ENCODE measurements at places on chromosomes 7 and 10.

DNA sequence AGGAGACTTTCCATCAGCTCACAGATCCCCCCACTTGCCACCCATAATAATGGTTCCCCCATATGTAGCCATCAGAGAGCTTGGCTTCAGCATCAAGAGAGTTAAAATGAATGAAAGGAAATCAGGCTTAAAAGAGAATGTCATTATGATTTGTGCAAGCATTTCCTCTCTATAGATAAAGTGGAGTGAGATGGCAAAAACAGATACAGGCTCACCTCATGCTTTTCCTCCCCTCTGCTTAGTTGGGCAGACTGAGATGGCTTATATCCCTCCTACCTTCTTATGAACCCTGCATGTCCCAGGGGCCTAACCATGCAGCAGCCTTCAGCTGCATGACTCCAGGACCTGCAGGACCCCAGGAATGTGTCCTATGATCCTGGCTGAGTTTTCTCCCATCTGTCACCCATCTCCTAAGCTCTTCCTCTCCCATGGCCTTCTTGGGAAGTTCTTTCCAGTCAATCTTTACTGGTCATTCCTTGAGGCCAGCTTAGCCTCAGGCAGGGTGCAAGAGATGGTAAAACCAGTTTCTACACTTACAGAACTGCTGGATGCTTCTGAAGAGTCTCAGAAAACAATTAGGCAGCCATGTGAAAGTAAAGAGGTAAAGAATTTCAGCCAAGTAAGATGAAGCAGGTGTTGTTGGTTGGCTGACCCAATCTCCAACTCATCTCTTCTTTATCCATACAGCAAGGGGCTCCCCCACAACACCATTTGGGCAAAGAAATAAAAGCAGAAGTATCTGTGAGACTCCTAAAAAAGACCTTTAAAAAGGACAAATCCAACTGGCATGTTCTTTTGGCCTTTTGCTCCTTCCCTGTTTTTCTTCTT, 159.7 kb downstream of the RTKN2 start:
- DNase-seq, result no peak

DNA sequence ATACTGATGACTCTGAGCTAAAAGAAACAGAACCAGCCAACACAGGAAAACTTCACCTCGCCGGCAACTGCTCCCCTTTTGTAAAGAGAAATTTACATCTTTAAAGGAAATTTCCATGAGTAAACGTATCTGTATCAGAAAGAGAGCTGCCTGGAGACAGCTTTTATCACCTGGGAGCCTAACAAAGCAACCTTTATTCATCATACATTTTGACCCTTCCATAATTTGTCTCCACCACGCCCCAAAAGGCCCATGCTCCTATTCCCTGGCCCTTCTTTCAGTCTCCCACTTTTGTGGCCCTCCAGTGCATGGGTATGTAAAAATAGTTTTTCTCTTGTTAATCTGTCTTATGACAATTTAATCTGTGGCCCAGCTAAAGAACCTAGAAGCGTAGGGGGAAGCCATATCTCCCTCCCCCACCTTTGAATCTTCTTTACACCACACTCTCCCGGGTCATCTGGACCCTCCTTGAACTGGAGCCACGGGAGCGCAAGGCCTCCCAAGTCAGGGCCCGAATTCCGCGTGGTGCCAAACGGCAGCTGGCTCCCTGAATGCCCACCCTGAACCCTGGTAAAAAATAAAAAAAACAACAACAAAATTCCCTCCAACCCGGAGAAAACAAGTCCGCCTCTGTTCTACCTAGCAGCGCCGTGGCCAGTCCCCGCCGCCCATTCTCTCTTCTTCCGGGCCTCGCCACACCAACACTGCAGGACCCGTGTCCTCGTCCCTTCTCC, 15.4 kb upstream of the FKBP9 start:
- DNase-seq, result no peak

DNA sequence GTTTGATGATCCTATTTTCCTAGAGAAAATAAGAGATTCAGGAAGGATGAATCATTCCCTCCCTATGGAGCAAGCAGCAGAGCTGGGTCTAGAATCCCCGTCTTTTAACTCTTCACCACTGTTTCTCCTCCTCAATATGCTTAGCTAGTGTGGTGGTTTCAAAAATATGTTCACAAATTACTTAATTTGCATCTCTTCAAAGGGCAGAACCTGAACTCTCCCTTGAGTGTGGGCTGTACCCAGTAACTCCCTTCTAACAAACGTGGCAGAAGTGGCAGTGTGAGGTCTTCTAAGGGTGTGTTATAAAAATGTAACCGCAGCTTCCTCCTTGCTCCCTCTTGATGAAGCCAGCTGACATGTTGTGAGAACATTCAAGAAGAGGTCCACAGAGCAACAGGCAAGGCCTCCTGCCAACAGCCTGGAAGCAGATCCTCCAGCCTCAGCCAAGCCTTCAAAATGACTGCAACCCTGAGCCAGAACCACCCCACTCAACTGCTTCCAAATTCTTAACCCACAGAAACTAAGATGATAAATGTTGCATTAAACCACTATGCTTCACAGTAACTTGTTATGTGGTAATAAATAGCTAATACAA, 36.6 kb downstream of the SRPK2 start:
- peak; percentile 21 for DNase-seq

DNA sequence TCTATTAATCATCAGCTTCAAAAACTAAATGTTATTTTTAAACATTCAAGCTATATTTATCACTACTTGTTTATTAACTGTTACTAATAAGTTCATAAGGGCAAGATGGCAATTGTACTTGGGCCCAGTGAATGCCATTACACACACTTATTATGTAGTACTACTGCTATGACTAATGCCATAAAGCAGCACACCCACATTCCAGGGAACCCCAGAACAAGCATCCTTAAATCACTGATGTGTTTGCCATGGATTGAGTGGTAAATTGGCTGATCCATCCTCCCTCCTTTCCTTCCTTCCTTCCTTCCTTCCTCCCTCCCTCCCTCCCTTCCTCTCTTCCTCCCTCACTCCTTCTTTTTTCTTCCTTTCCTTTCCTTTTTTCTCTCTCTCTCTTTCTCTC, 37.4 kb upstream of the RSU1 start:
- DNase-seq, result no peak

- no peak for DNase-seq
Measured at GRCh38 chr7:136228171-136228570, 251.0 kb upstream of the MTPN start.

- no peak for DNase-seq
Measured at GRCh38 chr10:4566011-4566410, 260.0 kb upstream of the AKR1E2 start.

DNA sequence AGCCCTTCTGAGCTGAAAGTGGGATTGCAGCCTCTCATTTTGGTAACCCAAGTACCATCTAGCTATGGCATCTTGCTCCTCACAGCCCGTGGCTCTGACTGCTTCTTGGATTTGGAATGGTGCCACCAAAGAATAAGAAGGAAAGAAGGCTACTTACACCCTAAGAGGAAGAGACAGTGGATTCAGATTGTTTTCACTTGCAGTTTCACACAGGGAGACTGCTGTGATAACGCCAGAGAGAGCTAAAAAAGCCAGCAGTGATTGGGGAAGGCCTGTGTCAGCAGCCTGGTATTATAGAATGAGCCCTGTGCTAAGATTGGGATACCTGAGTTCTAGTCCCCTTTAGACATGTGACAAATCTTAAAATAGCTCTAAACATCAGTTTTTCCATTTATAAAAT, 3.6 kb upstream of the LRRC4 start:
- no peak for DNase-seq

- no peak for DNase-seq
Measured at GRCh38 chr7:113083132-113083815, 3.4 kb downstream of the GPR85 start.

DNA sequence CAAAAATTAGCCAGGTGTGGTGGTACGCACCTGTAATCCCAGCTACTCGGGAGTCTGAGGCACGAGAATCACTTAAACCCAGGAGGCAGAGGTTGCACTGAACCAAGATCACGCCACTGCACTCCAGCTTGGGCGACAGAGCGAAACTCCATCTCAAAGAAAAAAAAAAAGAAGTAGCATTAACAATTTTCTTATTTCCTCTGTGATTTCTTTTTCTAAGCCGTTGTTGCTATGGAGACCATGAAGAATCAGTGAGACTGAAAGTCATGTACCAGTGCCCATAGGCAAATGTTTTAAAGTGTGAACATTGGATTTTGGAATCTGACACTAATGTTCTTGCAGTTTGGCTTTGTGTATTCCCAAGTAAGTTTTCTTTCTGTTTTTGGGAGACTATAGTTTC, 18.4 kb upstream of the MAP3K8 start:
- DNase-seq, result no peak

DNA sequence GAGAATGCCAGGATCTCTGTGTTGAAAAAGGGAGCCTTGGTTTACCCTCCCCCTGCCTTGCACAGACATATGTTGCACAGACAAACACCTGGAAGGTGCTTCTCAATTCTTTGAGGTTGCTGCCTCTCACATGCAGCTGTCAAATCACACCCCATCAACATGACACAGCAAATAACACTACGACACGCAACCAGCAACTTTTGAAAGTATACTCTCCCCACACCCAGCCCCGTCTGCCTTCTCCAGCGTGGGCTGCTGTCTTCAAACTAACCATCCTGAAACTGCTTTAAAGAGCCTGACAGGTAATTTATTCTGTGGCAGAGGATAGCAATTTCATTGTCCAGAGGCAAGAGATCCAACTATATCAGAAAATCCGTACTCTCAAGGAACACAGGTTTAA, 136.1 kb downstream of the PLXNA4 start:
- DNase-seq, result no peak

DNA sequence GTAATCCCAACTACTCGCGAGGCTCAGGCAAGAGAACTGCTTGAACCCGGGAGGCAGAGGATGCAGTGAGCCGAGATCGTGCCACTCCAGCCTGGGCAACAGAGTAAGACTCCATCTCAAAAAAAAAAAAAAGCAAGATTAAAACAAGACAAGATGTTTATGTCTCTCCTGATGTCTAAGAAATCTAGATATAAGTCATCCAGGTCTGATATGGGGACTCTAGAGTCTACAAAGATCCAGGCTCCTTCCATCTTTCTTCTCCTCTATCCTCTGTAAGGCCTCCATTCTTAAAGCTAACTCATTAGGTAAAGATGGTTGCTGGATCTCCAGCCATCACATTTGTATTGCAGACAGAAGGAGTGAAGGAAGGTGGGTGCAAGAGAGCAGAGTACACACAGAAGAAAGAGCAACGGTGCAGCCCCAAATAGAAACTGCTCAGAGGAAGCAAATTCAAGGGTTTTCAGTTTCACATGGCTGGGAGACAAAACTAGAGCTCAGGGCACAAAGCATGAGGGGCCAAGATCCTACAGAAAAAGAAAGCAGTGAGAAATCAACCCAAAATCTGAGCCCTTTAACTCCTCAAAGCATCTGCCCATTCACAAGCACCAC, 57.6 kb downstream of the USP6NL start:
- no peak for DNase-seq

DNA sequence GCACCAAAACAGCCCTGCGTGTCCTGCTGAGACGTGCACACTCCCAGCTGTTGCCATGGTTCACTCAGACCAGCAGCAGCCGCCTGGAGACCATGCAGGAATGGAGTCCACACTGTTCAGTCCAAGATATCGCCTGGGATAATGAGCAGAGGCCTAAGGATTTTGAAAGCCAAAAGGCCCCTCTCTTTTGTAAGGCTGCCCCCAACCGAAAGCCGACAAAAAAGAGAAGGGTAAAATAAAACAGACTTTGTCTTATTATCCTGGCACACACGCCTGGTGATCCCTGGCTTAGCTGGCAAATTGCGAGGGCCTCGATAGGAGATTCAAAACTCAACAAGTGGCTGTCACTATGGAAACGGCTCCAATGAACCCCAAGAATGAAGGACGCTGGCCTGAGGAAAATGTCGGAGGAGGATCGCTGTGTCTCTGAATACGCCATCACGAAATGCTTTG, 263.6 kb downstream of the SKIDA1 start:
- no peak for DNase-seq

GRCh38 chr7:51847461-51848134, 531.0 kb upstream of the COBL start:
- no peak for DNase-seq

GRCh38 chr7:26629696-26630095, 234.7 kb downstream of the SKAP2 start:
- DNase-seq, result no peak

DNA sequence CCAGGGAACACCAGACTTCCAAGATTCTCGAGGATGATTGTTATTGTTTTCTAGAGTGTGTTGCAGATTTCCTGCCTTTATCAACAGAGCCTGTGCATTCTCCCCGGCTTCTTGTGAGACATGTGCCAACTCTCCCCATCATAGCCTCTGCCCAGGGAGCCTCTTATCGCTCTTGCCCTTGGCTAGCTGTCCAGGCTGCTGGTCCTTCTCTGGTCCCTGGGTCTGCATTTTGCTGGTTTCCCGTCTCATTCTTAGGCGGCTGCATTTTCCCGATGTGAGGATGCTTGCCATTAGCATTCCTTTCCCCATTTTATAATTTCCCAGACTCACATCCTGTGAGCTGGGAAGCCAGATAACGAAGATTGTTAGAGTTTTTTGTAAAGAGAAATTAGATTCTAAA, 15.2 kb downstream of the SLC13A4 start:
- DNase-seq, result no peak

DNA sequence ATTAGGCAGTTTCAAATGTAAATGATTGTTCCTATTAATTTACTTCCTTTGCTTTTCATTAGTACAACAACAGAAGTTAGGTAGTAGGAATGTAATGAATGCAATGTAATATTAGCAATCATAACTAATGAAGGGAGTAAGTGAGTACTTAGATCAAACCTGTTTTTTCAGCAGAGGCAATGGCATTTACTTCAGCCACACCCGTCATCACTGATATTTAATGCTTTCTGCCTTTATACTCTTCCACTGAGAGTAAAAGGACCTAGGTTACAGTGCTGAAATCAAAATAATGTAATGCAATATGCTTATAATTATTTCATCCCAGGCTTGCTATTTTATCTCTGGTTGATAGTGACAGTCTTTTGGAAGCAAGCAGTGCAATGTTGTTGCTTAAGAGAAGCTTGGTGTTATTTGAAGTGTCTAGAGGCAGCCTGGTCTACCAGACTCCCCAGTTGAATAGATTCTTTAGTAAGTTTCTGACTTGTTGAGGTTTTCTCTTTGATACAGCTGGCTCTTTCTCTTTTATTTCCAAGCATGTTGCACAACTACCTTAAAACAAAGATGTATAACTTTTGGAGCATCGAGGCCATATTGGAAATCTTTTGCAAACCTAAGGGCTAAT, 149.4 kb downstream of the RNLS start:
- no peak for DNase-seq

DNA sequence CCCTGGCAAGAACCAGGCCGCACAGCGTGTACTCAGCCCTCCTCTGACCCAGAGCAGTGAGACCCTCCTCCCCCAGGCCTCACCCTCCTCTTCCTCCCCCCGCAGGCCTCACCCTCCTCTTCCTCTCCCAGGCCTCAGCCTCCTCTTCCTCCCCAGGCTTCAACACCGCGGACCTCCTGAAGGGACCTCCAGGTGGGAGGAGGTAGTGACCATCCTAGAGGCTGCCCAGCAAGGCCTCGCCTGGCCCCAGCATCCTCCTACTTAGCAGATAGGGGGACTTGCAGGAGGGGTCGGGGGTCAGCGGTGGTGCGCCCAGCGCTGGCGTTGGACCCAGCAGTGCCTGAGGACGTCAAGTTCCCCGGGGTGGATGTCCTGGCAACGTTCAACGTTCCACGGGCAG, 270.8 kb downstream of the ELFN1 start:
- DNase-seq, result no peak

Data from stimulated activated CD8-positive, alpha-beta memory T cell treated with anti-CD3 and anti-CD28 coated beads, Interleukin-4, amount 100 ng/mL, for 24 hours (primary cell).